ENCODE measurements at places on chromosomes 12 and 14. TPM values are rescaled to one million over a fixed set of nuclear protein-coding genes. Genes with fewer than 3 reads are reported as not detected.

The SLC38A4 gene
- 6.3 TPM for polyA plus RNA-seq

The NPFF gene
- 0.94 TPM for polyA plus RNA-seq

The INHBC gene
- 0.24 TPM for polyA plus RNA-seq

The LGMN gene
- 89.7 TPM for polyA plus RNA-seq

The GPD1 gene
- 0.59 TPM for polyA plus RNA-seq

The HNRNPC gene
- polyA plus RNA-seq: 702 TPM

Measured in left lung (tissue), 14 donors.